GM12892 (cell line): ENCODE measurements at places on chromosomes 6 and 20.

GRCh38 chr6:5378331-5378730 is 117.0 kb downstream of the FARS2 start:
- no peak for DNase-seq

DNA sequence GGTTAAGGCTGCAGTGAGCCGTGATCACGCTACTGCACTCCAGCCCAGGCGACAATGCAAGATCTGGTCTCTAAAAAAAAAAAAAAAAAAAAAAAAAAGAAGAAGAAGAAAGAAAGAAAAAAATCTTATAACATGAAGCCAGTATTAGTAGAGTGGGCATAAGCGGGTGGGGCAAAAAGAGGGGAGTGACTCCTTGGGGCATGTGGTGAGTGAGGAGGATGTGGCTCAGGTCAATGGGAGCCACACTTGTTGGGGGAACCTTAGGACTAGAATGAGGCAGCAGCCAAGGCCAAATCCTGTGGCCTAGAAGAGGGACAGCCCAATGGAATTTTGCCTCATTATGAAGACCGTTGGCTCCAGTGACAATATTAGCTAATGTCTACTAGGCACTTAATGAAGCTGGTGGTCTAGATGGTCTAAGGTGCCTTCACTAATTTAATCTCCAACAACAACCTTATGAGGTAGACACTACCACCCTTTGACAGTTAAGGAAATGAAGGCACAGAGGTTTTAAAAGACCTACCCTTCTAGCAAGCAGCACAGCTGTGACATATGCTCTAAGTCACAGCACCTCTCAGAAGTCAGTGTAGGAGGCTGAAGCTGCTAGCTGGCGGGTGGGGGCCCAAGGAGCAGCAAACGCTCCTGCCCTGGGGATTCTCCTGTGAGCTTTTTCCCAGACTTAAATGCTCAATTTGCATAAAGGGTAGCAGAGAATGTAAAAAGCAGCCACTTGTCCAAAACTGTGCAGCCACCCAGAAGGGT is 23.6 kb upstream of the ARMC12 start:
- DNase-seq: no peak

GRCh38 chr6:66926060-66926459 is 1219.0 kb upstream of the EYS start:
- DNase-seq: no peak

DNA sequence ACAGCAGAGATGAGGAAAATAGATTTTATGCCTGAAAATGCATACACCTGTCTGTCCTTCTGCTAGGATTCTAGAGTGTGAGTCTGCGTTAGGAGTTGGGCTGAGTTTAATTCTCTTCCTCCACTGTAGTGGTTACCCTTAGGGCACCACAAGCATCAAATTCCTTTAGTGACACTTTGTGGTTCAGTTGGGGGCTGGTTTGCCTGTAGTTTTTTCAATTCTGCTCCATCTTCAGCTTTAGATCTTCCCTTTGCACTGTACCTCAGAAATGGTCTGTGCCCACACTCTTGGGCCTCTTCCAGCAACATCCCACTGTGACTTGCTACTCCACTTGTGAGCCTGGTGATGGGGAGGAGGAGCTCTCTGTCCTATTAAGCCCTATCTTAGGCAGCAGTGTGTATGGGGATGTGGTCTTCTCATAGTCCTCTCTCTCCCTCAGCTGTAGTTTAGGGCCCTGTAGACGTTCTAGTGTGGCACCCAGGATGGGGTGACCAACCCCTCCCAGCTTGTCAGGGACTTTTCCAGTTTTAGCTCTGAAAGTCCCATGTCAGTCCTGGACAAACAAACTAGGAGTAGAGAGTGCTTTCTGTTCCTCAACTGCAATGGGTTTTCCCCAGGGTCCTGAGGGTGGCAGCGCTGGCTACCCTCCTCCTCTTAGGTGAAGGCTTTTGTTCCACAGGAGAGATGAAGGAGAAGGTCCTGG is 19.7 kb upstream of the OGFRL1 start:
- no peak for DNase-seq

DNA sequence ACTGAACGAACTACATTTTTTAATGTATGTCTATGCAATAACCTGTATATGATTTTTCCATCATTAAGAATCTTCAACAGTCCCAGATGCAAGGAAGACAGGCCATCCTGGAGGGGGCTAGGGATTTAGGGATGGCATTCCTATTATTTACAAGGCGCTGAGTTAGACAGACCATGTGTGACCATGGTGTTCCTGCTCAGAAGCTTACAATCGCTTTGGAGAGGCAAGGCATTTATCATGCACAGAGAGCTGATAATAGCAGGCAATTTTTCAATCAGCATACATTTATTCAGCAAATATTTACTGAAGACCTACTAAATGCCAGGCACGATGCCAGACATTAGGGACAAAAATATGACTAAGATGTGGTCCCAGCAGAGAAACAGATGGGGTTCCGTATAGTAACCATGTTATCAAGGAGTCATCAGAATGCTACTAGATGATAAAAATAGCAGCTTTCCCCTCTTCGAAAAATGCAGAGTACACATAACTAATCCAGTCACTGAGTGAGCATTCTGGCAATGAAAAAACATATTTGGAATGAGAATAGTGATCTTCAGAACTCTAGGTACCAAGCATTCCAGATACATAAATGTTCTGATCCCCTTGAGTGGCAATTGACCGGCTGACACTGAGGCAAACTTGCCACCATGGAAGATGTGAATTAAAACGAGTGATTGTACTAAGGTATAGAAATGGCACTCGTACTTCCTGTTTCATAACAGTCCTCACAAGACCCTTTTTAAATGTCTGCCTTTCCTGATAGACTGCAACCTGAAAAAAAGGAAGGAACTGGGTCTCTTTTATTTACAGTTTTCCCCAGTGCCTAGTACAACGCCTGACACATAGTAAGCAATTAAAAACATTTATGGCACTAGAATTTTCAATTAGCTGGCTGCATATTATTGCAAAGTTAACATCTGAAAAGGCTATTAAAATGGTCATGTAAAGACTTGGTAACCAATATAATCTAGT is 135.7 kb downstream of the ATXN1 start:
- DNase-seq: no peak
